ENCODE measurements at places on chromosomes 3 and 15.

DNA sequence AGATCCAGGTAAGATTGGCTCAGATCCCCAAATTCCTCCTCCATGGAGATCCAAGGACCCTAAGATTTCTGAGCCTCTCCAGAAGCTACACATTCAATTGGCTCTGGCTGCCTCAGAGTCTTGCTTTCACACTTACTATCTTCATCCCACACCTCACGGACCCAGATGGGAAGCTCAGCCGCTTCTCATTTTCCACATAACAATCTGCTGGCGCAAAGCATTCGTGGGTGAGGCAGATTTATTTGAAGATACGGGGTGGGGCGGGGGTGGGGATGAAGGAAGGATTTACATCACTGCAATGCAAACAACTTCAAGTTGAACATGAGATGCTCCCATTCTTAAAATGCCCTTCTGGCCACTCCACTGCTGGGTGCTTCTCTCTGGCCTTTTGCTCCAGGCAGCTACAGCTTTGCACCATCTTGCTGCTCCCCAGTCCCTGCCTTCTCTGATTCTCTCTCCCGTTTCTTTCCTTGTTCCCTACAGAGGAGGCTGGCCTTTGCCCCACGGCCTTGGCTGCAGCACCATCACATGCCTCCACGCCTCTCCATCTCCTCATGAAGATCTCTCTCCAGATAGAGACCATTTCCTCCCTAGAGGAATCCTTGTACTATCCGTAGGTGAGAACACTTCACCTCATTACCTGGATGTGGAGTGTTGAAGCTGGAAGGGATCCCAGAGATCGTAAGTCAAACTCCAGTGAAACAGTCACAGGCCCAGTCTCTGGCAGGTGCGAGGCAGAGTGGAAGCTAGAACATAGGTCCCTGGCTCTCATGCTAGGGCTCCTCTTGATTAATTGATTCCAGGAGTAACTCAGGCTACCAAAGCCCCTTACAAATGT is 175.9 kb downstream of the RPLP1 start:
- DNase-seq = no peak

DNA sequence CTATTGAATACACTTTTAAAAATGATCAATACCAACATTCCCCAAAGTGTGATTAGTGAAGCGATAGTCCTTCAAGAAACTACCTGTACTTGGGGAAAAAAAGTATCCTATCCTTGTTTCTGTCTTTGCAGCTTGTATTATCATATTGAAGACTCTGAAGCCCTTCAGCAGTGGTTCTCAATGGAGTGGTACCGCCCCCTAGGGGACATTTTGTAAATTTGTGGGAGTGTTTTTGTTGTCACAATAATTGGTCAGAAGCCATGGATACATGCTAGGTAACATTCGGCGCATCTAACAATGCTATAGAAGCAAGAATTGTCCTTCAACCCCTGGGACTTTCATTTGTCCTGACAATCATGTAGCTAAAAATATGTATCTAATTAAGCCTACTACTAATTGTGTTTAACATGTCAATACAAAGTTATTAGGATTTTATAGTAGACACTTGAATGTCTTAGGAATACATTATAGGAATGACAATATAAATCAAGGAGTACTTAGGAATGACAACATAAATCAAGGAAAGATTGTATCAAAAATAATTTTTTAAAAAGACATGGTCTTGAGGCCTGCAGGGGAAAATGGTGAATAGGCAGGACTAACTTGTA is 53.7 kb downstream of the NMD3 start:
- no peak for DNase-seq

DNA sequence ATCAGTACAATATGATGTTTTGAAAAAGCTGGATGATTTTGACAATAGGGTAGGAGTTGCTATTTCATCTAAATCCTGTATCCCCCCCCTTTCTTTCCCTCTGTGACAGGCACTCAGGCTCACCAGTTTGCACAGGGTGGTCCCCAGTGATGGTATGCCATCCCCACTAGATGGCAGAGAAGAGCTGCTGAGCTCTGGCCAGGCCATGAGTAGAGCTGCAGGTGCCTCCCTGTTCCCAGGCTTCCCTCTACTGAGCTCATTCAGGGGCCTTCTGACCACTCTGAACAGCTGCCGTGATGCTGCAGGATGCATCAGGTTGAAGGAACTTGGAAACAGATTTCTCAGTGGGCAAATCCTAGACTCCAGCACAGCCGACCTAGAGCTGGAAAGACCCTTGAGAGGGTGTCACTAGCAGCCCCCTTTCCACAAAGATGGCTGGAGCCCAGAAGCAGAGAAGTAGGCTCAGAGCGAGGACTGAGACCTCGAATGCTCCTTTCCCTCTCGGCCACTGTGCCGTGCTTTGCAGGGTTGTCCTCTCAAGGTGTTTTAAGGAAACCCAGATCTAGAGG is 45.1 kb downstream of the EFCAB12 start:
- DNase-seq = peak; percentile 12

GRCh38 chr3:188950832-188951489 is 220.8 kb upstream of the TPRG1 start:
- no peak for DNase-seq

DNA sequence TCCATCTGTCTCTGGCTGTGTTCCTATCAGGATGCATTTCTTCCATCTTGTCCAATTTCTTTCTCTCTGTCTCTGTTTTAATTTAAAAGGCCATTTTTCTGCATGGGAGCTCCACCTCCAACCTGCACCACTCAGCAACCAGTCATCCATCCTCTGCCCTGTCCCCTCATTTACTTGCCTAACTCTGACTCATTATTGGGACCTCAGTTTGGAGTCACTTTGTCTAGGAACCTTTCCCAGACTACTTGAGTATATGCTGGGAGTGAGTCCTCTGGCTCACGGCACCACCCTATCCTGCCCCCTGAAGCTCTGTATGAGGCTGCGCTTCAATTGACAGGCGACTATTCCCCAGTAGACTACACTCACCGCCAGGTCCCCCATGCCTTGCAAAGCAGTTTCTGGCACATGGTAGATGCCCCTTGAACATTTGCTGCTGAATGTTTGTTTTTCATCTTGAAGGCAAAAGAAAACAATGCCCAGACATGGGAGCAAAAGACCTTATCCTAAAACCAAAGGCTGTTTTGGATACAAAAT is 513.3 kb upstream of the CFAP20DC start:
- DNase-seq = no peak

- no peak for DNase-seq
These were observed 107.1 kb downstream of the SRGAP3 start for GRCh38 chr3:9142362-9142761.

DNA sequence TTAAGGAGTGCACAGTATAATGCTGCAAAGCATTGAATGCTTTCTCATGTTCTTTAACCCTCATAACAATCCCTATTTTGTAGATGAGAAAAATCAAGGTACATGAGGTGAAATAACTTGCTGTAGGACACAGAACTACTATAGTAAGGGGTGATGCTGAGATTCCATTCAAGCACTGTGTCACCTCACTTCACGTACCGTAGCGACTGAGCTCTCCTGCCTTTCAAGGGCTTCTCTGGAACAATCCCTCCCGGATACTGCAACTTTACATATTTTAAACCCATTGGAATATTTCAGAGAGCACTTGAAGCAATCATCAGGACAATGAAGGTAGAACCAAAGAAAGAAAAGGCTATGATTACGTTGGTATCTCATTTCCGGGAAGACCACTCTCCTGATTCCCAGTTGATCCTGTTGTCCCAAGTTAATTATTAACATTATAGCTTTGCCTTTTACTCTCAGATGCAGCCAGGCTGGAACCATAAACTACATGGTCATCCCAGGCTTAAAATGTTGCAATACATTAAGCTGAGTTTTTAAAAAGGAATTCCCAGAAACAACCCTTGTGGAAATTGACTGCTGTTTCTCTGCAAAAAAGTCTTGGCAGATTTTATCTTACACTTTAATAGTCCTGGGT is 252.2 kb upstream of the IGF1R start:
- DNase-seq = no peak

- DNase-seq = no peak
These were observed 3.8 kb downstream of the RASGRF1 start for GRCh38 chr15:79086814-79087213.

DNA sequence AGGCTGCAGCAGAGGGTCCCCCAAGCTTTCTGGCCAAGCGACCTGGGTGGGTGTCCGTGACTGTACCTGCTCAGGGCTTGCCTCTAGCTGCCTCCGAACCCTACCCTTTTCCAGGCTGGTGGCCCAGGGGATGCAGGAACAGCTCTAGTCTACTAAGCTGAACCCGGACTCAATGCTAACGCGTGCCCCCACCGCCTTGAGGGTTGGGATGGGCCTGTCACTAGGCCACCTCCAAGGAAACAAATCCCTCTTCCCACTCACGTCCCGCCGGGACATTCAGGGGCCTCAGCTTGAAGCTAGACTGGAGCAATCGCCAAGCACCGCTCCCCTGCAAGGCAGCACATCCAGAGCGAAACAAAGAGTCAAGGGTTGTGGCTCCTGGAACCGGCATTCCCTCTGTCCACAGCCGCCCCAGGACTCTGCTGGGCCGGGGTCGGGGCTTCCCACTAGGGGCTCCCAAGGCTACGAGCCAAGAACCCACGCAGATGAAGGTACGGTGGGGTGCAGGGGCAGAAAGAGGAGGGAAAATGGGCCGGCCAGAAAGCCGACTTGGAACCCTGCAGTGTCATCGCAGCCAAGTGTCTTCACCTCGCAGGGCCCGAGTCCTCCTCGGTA is 2.9 kb downstream of the FBXL22 start:
- DNase-seq = no peak

GRCh38 chr15:64883100-64883581 is 28.6 kb upstream of the ANKDD1A start:
- no peak for DNase-seq

- DNase-seq = no peak
These were observed 15.6 kb upstream of the MAGEF1 start for GRCh38 chr3:184727357-184728009.

GRCh38 chr3:172216911-172217310 is 177.5 kb downstream of the FNDC3B start:
- DNase-seq = no peak

- DNase-seq = no peak
These were observed 330.5 kb downstream of the ROBO2 start for GRCh38 chr3:77370413-77370812.

GRCh38 chr3:115616461-115616860 is 6.8 kb upstream of the GAP43 start:
- no peak for DNase-seq

DNA sequence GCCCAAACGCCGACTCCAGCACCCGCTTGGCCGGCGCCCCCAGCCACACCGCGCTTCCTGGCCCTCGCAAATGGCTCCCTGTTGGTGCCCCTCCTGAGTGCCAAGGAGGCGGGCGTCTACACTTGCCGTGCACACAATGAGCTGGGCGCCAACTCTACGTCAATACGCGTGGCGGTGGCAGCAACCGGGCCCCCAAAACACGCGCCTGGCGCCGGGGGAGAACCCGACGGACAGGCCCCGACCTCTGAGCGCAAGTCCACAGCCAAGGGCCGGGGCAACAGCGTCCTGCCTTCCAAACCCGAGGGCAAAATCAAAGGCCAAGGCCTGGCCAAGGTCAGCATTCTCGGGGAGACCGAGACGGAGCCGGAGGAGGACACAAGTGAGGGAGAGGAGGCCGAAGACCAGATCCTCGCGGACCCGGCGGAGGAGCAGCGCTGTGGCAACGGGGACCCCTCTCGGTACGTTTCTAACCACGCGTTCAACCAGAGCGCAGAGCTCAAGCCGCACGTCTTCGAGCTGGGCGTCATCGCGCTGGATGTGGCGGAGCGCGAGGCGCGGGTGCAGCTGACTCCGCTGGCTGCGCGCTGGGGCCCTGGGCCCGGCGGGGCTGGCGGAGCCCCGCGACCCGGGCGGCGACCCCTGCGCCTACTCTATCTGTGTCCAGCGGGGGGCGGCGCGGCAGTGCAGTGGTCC is 3.5 kb downstream of the ISLR2 start:
- DNase-seq = no peak

DNA sequence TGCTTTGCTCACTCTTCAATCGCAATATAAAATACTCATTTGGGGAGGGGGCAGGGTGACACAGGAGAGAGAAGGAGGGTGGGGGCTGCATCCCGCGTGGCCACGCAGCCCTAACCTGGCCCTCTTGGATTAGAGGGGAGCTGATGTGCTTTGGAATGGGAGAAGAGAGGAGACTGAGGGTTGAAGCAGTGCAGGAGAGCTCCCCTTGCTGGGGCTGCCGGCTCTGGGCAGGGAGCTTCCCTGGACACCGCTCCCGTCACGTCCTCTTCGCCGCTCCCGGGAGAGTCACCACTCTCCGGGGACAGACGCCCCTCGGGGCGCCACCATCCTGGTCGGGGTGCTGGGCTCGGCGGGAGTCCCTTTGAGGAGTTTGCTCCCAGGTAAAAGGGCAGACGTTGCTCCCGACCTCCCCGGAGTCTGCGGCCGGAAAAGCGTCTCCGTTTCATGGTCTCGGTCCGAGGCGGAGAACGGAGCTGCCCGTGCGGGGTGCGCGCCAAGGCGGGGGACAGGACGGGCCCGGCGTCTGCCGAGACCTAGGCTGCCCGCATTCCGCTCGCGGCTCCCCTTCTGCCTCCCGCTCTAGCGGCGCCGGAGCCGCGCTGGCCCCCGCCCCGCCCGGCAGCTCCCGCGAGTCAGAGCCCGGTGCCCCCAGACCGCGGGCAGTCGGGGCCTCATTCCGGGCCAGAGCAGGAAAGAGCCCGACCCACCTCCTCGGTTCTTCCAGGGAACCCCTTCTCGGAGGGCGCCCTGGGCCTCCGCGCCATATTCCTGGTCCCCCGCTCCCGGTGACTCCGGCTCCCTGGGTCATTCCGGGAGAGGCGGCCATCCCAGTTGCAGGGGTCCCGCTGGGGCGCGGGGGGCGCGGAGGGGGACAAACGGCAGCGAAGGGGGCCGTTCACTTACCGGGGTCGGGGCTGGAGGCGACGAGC is 603 bp downstream of the SLC7A14 start:
- DNase-seq = no peak

- DNase-seq = no peak
These were observed 3.0 kb upstream of the ARHGAP31 start for GRCh38 chr3:119291062-119291700.

- no peak for DNase-seq
These were observed 26.0 kb downstream of the MASP1 start for GRCh38 chr3:187265461-187265955.

- no peak for DNase-seq
These were observed 79.8 kb downstream of the RBPMS2 start for GRCh38 chr15:64695561-64695992.

- no peak for DNase-seq
These were observed 8.0 kb upstream of the THRB start for GRCh38 chr3:24502690-24503089.

- DNase-seq = no peak
These were observed 83.0 kb downstream of the CRYGS start for GRCh38 chr3:186461141-186461540.

DNA sequence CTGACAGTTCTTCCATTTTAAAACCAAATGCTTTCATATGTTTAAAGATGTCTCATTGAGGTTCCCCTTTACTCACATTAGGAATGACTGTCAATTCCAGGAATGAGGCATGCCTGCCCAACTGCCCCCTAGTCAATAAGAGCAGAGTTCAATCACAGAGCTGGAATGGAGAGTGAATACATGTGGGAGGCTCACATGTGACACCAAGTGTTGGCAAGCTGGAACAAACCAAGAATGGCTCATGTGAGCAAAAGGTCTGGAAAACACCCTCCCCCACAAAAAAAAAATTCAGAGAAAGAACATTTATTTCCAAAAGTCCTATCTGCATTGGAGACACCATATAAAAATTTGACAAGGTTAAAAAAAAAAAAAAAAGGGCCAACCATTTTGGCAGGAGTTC is 3.7 kb downstream of the PBRM1 start:
- no peak for DNase-seq

GRCh38 chr3:122392868-122393844 is 9.2 kb downstream of the FAM162A start:
- DNase-seq = no peak
